ENCODE measurements at places on chromosomes 12 and 14.

DNA sequence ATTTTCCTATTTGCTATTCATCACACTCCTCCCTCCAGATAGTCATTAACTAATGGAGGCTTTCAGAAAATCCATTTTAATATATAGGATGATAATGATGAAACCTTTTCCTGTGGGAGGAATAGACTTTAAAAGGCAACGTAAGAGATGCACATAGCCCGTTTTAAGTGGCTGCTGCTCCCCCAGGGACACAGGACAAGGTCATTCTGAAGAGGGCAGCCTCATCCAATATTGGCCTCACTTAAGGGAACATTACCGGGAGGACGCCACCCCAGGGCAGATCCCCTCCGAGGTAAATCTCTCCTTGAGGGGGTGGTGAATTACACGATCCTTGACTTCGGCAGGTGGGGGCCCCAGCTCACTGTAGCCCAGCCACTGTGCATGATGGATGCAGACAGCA lies 131.9 kb downstream of the PIWIL1 start:
- DNase-seq, result no peak

- no peak for DNase-seq
These were observed at the start of gene KCNJ8 for GRCh38 chr12:21774358-21775132. KCNJ8 (minus strand) TSS chr12:21774706; CDS start chr12:21773616, 1,090 bp downstream.

DNA sequence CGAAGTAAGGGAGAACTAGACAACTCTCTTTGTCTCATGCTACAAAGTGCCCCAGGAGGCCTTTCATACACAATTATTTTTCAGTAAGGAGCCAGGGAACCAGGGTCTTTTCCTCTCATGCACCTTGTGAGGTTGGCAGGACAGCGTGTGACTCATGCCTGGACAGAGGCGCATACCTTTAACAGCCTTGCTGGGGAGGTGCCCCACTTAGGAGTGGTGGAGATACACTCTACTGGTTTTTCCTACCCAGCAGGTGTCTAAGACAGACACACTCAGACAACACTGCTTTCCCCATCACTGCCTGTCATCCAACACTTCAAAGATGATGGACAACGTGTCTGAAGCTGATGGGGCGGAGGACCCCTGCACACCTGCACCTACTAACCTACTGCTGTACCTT lies 49.1 kb downstream of the B4GALNT3 start:
- DNase-seq, result no peak

DNA sequence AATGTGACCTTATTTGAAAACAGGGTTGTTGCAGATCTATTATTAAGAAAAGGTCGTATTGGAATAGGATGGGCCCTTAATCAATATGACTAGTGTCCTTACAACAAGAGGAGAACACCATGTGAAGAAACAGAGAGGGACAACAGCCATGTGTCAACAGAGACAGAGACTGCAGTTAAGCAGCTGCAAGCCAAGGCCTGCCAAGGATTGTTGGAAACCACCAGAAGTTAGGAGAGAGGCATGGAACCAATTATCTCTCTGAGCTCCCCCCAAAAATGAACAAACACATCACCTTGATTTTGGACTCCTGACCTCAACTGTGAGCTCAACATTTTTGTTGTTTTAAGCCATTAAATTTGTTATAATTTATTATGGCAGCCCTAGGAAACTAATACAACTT lies 214.6 kb upstream of the PRKD1 start:
- DNase-seq, result no peak

GRCh38 chr14:100149851-100150611 lies 9.4 kb downstream of the DEGS2 start:
- DNase-seq, result no peak

DNA sequence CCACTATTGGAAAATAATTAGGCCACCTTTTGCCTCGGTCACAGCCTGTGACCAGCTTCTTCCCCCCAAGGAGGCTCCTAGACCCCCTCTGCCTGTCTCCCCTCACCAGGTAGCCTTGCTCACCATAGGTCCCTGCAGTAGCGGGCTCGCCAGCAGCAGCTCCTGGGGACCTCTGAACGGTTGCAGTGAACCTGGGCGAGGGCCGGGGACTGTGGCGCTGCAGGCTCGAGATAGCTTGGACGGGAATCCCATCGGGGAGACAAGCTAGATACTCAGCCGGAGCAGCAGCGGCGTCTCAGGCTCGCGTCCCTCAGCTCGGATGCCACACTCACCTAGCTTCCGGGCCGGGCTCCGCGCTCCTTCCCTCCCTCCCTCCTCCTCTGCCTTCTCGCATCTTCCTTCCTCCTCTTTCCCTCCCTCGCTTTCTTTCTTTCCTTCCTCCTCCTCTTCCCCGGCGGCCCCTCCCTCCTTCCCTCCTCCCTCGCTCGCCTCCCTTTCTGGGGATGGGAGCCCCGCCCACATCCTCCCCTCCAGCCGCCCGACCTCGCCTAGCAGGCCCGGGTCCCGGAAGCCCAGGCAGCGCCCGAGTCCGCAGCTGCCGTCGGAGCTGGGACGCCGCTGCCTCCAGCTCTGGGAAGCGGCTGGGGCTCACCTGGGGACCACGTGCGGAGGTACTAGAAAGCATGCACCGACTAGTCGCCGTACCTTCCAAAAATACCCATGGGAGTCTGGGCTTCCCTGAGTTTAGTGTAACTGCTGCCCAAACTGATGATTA lies at the start of gene BMP4:
Gene BMP4, minus strand, starts transcription at position 399 of the 775 bp plus-strand sequence. CDS start 4,603 bp downstream, outside the sequence.
- no peak for DNase-seq
